Activated T-cell treated with anti-CD3 and anti-CD28 coated beads, Interleukin-2, amount 50 U/mL, for 1 hour (primary cell): ENCODE measurements at places on chromosomes 7 and 10.

GRCh38 chr7:41696323-41696916 lies 6.5 kb downstream of the INHBA start:
- DNase-seq = no peak

GRCh38 chr7:1850111-1850975 lies 180.3 kb downstream of the ELFN1 start:
- DNase-seq = no peak

- DNase-seq = no peak
These were observed 153.0 kb downstream of the GRK5 start for GRCh38 chr10:119360181-119360921.

GRCh38 chr10:110373059-110373458 lies 68.3 kb upstream of the SMNDC1 start:
- DNase-seq = no peak

GRCh38 chr7:137940656-137941518 lies 61.0 kb downstream of the CREB3L2 start:
- DNase-seq = no peak

- DNase-seq = no peak
These were observed 95.4 kb downstream of the TCF7L2 start for GRCh38 chr10:113045147-113046055.

DNA sequence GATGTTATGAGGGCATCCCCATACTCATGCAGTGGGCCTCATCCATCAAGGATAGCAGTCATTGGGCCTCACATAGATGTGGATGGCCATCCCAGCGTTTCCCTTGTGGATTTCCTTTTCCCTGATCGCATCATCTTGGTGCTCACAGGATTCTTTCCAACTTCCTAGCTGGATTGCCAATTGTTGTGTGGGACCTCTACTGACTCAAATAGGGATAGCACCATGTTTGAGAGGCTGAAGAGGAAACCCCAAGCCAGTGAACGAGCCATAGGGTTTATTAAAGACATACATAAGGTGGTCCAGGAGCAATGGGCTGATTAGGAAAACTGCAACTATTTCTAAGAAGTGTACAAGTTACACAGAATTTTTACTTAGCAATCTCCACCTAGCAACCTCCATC lies 21.8 kb downstream of the ASZ1 start:
- DNase-seq = no peak

GRCh38 chr7:135673360-135673706 lies 11.0 kb downstream of the STMP1 start:
- no peak for DNase-seq

GRCh38 chr10:97451605-97452004 lies 5.6 kb downstream of the ZDHHC16 start:
- DNase-seq = no peak

- no peak for DNase-seq
These were observed 22.0 kb downstream of the CRPPA start for GRCh38 chr7:16399265-16399831.

GRCh38 chr10:28600056-28600455 lies 67.1 kb downstream of the WAC start:
- DNase-seq = no peak

GRCh38 chr10:31587691-31588090 lies 268.7 kb downstream of the ZEB1 start:
- DNase-seq = no peak

- DNase-seq = no peak
These were observed 83.9 kb downstream of the CHN2 start for GRCh38 chr7:29278337-29279069.

DNA sequence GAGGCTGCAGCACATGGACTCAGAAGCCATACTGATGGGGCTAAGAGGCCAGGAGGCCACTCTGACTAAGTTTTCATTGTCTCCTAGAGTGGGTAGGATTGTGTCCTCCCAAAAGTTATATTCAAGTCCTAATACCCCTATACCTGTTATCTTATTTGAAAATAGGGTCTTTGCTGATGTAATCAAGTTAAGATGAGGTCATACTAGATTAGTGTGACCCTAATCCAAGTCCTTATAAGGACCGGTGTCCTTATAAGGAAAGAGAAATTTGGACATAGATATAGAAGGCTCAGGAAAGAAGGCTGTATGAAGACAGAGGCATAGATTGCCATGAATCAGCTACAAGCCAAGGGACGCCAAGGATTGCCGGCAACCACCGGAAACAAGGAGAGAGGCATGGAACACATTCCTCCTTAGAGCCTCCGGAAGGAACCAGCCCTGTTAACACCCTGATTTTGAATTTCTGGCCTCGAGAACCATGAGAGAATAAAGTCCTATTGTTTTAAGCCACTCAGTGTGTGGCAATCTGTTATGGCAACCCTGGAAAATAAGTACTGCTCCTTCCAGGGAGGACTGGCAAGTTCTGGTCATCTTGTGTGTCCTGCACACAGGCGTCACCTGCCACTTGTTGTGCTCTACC lies 157.0 kb downstream of the EMX2 start:
- no peak for DNase-seq

DNA sequence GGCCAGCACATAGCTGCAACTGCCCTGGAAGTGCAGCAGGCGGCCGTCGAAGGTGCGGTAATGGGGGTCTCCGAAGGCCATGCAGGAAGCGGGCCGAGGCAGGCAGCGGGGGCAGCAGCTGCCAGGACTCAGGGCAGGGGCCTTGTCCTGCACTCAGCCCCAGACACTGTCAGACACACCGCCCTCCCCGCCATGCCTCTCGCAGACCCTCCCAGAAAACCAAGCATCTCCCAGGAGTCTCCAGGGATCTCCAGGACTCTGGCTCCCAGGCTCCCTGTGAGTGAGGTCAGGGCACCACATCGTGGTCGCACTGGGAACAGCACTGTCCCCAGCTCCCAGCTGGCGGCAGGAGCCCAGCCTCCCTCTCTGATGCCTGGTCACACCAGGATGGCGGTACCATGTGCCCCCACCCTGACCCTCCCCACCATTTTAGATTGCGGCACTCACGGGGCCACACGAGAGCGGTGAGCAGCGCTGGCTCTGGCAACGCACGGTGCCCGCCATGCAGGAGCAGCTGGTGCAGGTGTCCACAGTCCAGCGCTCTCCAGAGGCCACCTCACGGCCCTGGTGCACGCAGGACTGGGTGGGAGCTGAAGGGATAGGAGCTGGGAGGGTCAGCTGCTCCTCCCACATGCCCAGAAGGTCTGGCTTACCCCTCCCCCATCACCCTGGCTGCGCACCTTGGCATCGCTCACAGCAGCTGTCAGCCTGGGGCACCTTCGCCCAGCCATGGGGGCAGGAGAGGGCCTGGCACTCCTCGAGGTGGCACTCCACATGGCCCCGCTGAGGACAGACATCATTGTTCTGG lies 17.5 kb downstream of the ATP6V1F start:
- DNase-seq = no peak

DNA sequence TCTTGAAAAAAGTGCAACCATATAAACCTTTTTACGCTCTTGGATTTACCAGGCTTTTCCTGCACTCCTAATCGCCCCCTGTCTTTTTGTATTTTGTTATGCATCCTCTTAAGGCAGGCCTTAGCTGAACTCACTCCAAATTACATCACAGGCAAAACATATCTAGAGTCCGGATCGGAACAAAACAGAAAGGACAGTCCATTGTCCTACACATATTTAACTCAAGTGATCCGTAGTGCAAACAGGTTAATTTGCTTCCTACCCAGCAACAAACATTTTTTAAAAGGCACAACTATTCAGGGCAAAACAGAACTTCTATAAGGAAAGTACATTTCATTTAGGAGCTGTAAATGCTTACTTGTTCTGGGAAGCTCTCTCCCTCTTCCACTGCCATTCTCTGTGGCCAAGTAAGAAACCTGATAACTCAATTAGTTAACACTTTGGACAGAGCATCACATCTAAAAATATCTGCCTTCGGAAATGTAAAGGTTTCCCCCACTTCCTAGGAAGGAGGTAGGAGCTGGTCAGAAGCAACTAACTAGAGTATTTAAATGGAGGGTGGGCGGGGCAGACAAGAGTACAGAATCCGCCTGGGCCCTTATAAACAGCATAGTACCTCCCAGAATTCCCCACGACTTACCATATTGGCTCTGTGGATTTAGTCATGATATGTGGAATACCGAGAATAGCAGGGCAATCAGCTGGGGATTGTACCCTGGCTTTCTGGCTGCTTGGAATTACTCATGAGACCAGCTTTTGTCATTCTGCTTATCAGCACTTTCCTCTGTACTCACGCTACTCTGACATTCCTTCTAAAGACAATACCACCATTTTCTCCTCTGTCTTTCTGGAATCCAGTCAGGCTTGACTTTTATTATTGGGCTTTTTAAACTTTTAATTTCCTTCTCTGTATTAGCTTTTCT lies 89.5 kb downstream of the ANK3 start:
- DNase-seq = no peak

DNA sequence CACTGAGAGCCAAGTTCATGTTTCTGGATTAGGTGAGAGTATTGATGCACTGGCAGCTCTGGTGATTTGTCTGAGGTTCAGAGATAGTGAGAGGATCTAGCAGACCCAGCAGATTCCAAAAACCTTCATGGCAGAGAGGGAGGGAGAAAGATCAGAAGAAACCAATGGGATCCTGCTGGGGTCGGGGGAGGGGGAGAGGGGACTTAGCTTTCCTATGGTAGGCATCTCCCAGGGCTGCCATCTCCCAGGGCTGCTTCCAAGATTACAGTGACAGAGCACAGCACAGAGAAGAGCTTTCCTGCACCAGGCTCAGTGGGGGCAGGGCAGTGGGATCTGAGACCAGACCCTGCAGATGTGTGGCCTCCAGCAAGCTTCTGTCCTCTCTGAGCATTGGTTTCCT lies 76.8 kb upstream of the GDF10 start:
- DNase-seq = no peak

DNA sequence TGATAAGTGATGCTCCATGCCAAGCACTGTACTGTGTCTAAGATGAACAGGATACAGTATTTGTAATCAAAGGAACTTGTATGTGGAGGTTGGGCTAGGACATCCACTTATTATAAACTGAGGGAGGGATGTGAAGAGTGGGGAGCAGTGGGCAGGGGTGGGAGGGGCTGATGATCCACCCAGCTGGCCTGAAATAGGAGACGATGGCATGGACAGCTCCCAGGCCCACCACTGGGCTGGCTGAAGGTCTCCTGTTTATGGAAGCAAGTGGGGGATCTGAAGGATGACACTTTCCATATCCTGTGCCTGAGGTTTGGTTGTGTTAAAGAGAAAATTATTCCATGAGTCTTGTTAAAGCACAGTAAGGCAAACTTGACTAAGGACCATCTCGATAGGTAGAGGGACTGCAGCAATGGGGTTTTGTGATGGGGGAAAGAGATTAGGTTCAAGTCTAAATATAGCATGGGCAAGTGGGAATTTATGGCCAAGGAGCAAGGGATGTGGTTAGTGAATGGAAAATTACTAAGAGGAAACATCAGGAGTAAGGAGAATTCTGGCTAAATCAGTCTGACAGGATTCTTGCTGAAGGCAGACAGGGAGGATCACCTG lies 124.6 kb downstream of the CCNY start:
- no peak for DNase-seq

DNA sequence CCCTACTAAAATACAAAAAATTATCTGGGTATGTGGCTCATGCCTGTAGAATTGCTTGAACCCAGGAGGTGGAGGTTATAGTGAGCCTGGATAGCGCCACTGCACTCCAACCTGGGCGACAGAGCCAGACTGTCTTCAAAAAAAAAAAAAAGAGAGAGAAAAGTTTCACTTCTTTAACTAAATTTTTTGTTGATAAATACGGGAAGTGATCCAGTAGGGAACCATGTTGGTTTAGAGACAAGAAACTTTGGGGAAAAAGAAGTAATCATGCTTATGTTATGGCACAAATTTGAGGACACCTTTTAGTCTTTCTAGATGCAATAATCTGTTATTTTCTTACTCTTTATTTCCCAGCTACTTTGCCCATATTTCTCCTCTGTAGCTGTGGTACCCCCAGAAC lies 309.7 kb downstream of the TYW1 start:
- no peak for DNase-seq

DNA sequence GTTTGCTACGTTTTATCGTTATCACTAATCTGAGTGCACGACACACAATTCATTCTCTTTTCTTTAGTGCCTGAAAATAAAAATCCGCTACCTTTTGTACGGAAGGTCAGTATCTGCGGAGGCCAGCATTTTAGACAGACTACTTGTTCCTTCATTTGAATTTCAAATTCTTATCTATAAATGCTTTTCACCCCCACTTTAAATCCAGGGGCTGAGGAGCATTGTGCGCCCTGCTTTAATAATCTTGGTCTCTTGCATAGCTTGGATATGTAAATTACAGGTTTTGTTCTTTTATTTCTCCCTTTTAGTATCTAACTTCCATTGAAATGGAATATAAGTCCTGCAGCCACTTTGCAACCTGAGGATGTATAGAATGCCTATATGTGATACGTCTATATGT lies 44.7 kb downstream of the NRP1 start:
- no peak for DNase-seq

DNA sequence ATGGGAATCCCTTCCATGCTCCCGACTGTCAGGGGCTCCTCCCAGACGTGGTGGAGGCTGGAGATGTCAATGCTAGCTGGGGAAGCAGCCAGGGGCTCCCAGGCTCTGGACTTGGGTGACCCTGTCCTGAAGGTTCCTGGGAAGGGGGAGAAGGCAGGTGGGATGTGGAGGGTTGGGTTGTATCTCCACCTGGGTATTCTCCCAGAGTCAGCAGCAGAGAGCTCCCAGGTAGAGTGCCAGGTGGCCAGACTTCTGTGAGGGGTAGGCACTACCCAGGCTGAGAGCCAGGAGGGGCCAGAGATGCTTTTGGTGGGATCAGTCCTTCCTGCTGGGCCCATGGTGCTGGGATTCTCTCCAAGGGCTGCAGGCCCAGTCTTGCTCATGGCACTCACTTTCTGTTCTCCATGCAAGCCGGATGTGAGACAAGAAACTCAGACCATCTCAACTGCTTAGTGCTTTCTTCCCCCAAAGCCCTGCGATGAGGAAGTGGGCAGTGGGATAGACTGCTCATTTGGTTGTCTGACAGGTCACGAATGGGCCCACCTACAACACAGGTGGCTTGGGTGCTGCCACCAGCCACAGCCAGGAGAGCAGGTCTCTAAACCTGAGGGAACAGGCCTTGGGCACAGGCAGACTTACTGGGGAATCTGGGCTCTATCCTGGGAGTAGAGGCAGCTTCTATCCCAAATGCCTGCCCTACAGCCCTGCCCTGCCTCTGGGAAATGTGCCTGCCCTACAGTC lies 52.5 kb upstream of the CAMK2B start:
- DNase-seq = no peak

DNA sequence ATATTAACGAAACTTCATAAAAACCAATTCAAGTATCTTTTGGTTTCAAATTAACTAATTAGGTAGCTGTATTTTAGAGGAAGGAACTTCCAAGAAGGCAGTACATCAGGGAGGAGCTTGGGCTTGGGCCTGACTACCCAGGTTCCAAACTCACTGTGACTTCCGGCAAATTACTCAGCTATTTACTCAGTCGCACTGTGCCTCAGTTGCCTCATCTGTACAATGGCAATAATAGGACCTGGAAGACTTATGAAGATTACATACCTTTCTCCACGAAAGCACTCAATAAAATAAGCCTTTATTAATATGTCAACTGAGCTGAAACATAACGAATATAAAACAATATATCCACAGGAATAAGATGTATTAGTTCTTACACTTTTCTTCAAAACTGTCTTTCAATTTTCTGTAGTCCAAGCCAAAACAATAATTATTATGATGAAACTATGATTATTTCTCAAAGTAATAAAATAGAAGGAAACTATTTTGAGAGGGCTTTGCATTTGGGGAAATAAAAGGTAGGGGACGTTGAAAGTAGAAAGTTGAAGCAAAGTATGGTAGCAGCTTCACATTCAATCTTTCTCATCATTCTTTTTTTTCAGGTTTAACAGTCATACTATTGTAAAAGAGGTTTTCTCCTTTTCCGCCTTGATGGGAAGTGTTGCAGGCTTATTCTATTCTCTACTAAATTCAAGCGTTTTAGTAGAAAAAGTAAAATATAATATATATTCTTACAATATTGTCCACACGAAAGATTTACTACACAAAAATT lies 10.5 kb upstream of the EBLN1 start:
- DNase-seq = no peak
